Osteoblast (primary cell): ENCODE measurements at places on chromosomes 16 and 17. TPM values are rescaled to one million over a fixed set of nuclear protein-coding genes. Genes with fewer than 3 reads are reported as not detected.

- DNase-seq: no peak
Observed at GRCh38 chr16:70614208-70614951, 32.0 kb upstream of the IL34 start.

DNA sequence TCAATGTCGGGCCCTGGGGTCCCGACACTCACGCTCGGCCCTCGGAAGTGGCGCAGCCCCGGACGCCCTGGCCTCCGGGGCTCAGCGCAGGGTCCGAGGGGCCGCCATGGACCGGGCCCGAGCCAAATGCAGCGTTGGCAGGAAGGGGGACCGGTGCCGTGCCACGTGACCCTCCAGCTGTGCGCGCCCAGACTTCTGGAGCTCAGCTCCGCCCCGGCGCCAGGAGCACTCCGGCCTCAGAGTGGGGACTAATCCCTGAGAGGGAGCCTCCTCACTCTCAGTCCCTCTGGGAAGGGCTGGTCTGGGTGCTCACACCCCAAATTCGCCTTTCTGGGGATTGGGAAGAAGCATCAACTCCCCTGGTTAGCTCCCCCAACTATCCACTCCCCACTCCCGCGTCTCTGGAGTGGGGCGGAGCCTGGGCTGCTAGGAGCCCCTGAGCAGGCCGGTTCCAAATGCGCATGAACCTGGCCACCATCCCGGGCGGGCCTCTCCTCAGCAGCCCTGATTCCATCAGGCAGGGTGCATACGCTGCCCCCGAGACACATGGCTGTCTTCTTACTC, at the start of gene B3GNT9:
TSS of gene B3GNT9 (minus strand) at position 166 of the 564 bp plus-strand sequence. CDS start 513 bp downstream, outside the sequence.
- DNase-seq: peak; percentile 100

DNA sequence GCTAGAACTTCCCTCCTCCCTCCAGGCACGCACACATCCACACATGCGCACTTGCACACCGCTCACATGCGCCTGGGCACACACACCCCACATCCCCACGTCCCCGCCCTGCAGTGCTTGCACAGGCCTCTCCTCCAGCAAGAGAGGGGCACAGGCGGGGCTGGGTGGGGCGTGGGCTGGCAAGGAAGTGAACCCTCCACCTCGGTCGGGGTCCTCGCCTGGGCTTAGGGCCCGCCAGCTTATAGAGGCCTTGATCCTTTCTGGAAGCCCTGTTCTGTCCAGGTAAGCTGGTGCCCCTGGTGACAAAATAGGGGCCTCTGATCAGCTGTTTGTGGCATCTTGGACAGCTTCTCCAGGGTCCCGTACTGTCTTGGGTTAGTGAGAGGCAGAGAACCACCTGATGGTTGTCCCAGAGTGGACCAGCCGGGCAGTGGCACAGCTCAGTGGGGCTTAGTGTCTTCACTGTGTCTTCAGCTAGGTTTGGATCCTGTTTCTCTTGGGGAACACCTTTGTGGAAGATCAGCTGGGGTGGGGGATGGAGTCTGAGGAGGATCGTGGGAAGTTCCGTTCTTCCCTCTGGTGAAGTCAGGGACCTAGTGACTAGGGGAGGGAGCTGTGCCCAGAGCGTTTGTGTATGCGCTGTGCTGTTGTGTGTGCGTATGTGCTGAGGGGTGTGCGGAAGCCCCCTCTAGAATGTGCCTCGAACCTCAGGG, 12.1 kb downstream of the TBX4 start:
- peak; percentile 63 for DNase-seq

Gene C16orf92
- total RNA-seq: not detected in 2 replicates

Gene CCR7
- total RNA-seq: not detected in 2 replicates
